Uterus (tissue), 4 donors: ENCODE measurements at places on chromosomes 4 and X. TPM values are rescaled to one million over a fixed set of nuclear protein-coding genes. Genes with fewer than 3 reads are reported as not detected.

The TMPRSS11A gene
- not detected for total RNA-seq

The SSX2B gene
- not detected for total RNA-seq

The FGFBP2 gene
- not detected for total RNA-seq

The SPANXD gene
- not detected for total RNA-seq

DNA sequence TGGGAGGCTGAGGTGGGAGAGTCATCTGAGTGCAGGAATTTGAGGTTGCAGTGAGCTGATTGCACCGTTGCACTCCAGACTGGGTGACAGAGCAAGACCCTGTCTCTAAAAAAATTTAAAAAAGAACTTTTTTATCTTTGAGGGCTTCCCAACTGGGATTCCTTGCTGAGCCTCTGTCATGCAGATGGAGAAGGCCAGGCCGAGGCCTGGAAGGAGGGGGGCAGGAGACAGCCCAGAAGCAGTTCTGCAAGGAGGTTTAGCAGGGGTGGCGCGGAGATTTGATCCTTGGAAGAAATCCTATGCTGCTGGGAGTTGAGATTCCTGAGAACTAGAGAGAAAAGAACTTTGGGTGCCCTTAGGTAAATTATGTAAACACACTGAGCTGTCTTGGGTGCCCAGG lies 2.5 kb upstream of the ARSD start:
- no peak for DNase-seq

- DNase-seq, result no peak
Observed at GRCh38 chr4:78298618-78299017, 241.5 kb downstream of the FRAS1 start.

DNA sequence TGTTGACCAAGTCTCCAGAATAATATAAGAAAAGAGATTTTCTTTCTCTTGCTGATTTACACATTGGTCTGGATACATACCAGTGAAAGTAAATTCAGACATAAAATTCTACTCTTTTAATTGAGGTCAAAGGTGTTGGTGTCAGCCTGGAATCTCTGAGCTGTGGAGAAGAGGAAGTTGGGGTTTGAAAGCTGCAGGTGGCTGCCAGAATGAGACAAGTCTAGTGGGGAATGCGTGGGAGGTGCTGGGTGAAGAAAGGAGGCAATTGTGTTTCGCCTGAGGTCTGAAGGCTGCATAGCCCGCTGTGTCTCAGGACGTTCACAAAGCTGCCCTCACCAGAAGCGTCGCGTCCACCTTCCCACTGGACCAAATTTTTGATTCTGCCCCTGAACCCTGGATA lies 31.2 kb downstream of the PHEX start:
- no peak for DNase-seq

- no peak for DNase-seq
Observed at GRCh38 chrX:110417128-110417527, 58.5 kb downstream of the RTL9 start.
